ENCODE measurements at places on chromosomes 6 and 20. TPM values are rescaled to one million over a fixed set of nuclear protein-coding genes. Genes with fewer than 3 reads are reported as not detected.

- no peak overlapping the region for H3K4me3 ChIP-seq
- no peaks in the 10 kb centered on the region for H3K36me3 ChIP-seq
- no peaks in the 10 kb centered on the region for H3K4me1 ChIP-seq
- no peaks in the 10 kb centered on the region for H3K27me3 ChIP-seq
- no peak overlapping the region for H3K27ac ChIP-seq
Measured at GRCh38 chr20:7911586-7912330, 28.5 kb downstream of the HAO1 start.

- no peaks in the 10 kb centered on the region for H3K27me3 ChIP-seq
- DNase-seq = peak; percentile 57
- H3K27ac ChIP-seq = peak overlapping the region; percentile 42
- no peak overlapping the region for H3K4me3 ChIP-seq
- no peaks in the 10 kb centered on the region for H3K36me3 ChIP-seq
Measured at GRCh38 chr6:37106982-37107491, 62.9 kb upstream of the PIM1 start.

- H3K36me3 ChIP-seq = no peaks in the 10 kb centered on the region
- no peak for DNase-seq
- H3K4me3 ChIP-seq = no peak overlapping the region
- H3K27ac ChIP-seq = no peak overlapping the region
- H3K4me1 ChIP-seq = no peaks in the 10 kb centered on the region
- H3K27me3 ChIP-seq = no peaks in the 10 kb centered on the region
Measured at GRCh38 chr6:140970485-140970884, 1162.2 kb upstream of the GJE1 start.

DNA sequence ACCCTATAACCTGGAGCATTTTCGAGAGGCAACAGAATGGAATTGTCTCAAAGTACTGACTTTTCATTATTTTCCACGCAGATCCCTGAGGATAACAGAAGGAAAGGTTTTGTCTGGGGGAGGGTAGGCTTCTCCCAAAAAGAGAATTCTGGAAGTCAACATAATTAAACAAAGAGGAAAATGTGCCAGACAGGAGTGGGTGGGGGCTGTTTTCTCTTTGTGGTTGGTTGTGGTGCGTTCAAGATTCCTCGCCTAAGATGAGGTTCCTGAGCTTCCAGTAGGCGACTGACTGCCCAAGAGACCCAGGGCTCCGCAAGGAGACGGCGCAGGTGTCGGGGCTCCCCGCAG, 70.4 kb downstream of the SOX4 start:
- no peak for DNase-seq
- H3K36me3 ChIP-seq = no peaks in the 10 kb centered on the region
- peaks cover 7% of the 10 kb centered on the region for H3K4me1 ChIP-seq
- H3K27me3 ChIP-seq = peaks cover 44% of the 10 kb centered on the region
- H3K4me3 ChIP-seq = no peak overlapping the region

DNA sequence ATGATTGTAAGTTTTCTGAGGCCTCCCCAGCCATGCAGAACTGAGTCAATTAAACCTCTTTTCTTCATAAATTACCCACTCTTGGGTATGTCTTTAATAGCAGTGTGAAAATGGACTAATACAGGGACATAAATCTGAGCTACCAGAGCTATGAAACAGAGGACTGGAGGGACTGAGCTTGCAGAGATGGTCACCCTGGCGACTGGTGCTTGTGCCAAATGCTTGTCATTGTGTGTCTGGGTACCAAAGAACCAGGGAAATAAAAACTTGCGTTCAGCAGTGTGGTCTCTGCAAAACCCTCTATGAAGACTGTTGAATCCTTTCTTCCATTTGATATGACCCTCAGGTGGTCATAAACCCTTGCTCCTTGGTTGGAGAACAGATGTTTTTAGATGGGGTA, 105.1 kb upstream of the PRL start:
- H3K27me3 ChIP-seq = no peaks in the 10 kb centered on the region
- H3K4me1 ChIP-seq = no peaks in the 10 kb centered on the region
- no peak overlapping the region for H3K27ac ChIP-seq
- H3K36me3 ChIP-seq = no peaks in the 10 kb centered on the region
- DNase-seq = no peak

GRCh38 chr6:106169517-106169916, 83.4 kb downstream of the PRDM1 start:
- no peaks in the 10 kb centered on the region for H3K27me3 ChIP-seq
- no peak overlapping the region for H3K27ac ChIP-seq
- no peaks in the 10 kb centered on the region for H3K4me1 ChIP-seq
- no peak for DNase-seq
- no peaks in the 10 kb centered on the region for H3K36me3 ChIP-seq

DNA sequence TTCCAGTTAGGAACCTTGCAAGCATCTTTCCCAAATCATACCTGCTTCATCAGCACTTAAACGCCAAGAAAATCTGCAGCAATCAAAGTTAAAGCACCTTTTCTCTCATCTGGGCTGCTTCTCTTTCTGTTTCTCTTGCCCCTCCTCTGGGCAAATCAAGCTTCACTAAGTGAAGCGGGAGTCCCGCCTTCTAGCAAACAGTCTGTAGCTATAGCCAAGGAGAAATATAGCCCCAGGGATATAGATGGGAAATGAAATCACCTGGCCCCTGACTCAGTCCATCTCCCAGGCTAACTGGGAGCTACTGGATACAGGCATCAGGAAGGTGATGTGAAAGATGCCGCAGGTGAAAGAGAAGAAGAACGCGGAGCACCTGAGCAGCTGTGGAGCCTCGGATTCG, 481.9 kb downstream of the C6orf118 start:
- DNase-seq = no peak
- H3K36me3 ChIP-seq = no peaks in the 10 kb centered on the region
- no peaks in the 10 kb centered on the region for H3K27me3 ChIP-seq
- H3K4me1 ChIP-seq = no peaks in the 10 kb centered on the region

- no peaks in the 10 kb centered on the region for H3K4me1 ChIP-seq
- DNase-seq = no peak
- H3K27me3 ChIP-seq = peaks cover 44% of the 10 kb centered on the region
- no peak overlapping the region for H3K27ac ChIP-seq
Measured at GRCh38 chr6:11273406-11274065, 41.1 kb upstream of the NEDD9 start.

DNA sequence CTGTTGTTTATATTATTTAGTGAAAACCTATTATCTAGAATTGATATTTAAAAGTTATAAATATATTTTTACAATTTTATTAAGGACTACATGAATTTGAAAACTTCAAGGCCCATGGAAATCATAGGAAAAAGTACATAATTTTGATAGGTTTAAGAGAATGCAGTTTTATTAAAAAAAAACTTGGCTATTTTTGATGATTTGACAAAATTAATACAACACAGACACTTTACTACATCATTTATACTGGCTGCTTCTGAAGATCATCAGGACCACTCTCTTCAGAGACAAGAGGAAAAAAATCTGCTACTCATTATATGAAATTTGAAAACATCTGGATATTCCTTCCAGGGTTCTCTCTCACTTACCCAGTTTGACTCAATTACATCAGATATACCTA, 637.7 kb downstream of the BCKDHB start:
- H3K27ac ChIP-seq = no peak overlapping the region
- DNase-seq = no peak
- no peaks in the 10 kb centered on the region for H3K36me3 ChIP-seq

GRCh38 chr6:127204281-127204680, 62.4 kb upstream of the RNF146 start:
- H3K27me3 ChIP-seq = no peaks in the 10 kb centered on the region
- H3K4me3 ChIP-seq = no peak overlapping the region
- no peaks in the 10 kb centered on the region for H3K4me1 ChIP-seq
- H3K27ac ChIP-seq = no peak overlapping the region
- DNase-seq = no peak
- no peaks in the 10 kb centered on the region for H3K36me3 ChIP-seq

RREB1 gene
- 64.2 TPM for total RNA-seq

TTI1 gene
- total RNA-seq = 44.5 TPM

JPH2 gene
- not detected for total RNA-seq

VGLL2 gene
- total RNA-seq = not detected

TMX4 gene
- 19.3 TPM for total RNA-seq

SYS1 gene
- 23.9 TPM for total RNA-seq

EYA4 gene
- total RNA-seq = not detected

DCBLD1 gene
- total RNA-seq = 6.7 TPM
